ENCODE measurements at places on chromosomes 6 and 20.

- no peak for DNase-seq
- peaks cover 52% of the 10 kb centered on the region for H3K36me3 ChIP-seq
- H3K4me1 ChIP-seq, result no peaks in the 10 kb centered on the region
Observed at GRCh38 chr6:158595223-158595622, 35.3 kb downstream of the TMEM181 start.

- DNase-seq, result no peak
- H3K4me3 ChIP-seq, result no peak overlapping the region
- no peaks in the 10 kb centered on the region for H3K4me1 ChIP-seq
Observed at GRCh38 chr6:45256697-45257695, 71.1 kb upstream of the RUNX2 start.

DNA sequence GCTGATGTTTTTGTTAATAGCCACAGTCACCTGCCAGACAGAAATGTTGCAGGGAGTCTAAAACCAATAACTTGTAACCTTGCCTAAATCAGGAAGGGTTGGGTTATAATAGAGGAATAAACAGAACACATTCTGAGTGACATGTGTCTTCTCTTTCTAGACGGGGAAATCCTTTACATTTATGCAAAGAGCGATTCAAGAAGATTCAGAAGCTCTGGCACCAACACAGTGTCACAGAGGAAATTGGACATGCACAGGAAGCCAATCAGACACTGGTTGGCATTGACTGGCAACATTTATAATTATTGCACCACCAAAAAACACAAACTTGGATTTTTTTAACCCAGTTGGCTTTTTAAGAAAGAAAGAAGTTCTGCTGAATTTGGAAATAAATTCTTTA is 31.5 kb downstream of the PRPH2 start:
- peaks cover 65% of the 10 kb centered on the region for H3K4me1 ChIP-seq
- no peak for DNase-seq
- H3K4me3 ChIP-seq, result no peak overlapping the region
- no peaks in the 10 kb centered on the region for H3K27me3 ChIP-seq

- no peaks in the 10 kb centered on the region for H3K36me3 ChIP-seq
- H3K4me3 ChIP-seq, result no peak overlapping the region
- H3K27ac ChIP-seq, result no peak overlapping the region
- no peaks in the 10 kb centered on the region for H3K4me1 ChIP-seq
Observed at GRCh38 chr6:122676146-122676545, 65.9 kb downstream of the PKIB start.

GRCh38 chr6:35737413-35738211 is 780 bp downstream of the ARMC12 start:
- H3K36me3 ChIP-seq, result no peaks in the 10 kb centered on the region
- H3K4me3 ChIP-seq, result no peak overlapping the region
- DNase-seq, result peak; percentile 94
- no peaks in the 10 kb centered on the region for H3K27me3 ChIP-seq
- H3K27ac ChIP-seq, result no peak overlapping the region
- peaks cover 2% of the 10 kb centered on the region for H3K4me1 ChIP-seq

DNA sequence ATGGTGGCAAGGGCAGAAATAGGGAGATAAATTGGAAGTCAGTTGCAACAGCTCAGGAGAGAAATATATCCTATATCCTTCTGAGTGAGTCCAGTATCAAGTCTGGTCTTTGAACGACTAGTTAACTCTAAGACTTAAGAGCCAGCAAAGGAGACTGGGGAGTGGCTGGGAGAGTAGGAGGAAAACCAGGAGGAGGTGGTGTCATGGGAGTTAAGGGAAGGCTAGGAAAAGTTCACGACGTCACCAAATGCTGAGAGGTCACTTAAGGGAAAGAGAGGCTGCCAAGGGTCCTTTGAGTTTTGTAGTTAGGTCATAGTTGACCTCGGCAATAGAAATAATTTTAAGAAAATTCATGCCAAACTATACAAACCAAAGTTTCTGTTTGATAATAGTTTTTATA is 25.1 kb downstream of the ACOT13 start:
- no peak overlapping the region for H3K4me3 ChIP-seq
- peaks cover 12% of the 10 kb centered on the region for H3K4me1 ChIP-seq
- no peaks in the 10 kb centered on the region for H3K36me3 ChIP-seq

GRCh38 chr6:3333263-3333662 is 74.5 kb downstream of the PSMG4 start:
- DNase-seq, result no peak
- H3K36me3 ChIP-seq, result no peaks in the 10 kb centered on the region
- no peaks in the 10 kb centered on the region for H3K27me3 ChIP-seq
- no peak overlapping the region for H3K27ac ChIP-seq
- H3K4me1 ChIP-seq, result peaks cover 12% of the 10 kb centered on the region
- H3K4me3 ChIP-seq, result no peak overlapping the region

DNA sequence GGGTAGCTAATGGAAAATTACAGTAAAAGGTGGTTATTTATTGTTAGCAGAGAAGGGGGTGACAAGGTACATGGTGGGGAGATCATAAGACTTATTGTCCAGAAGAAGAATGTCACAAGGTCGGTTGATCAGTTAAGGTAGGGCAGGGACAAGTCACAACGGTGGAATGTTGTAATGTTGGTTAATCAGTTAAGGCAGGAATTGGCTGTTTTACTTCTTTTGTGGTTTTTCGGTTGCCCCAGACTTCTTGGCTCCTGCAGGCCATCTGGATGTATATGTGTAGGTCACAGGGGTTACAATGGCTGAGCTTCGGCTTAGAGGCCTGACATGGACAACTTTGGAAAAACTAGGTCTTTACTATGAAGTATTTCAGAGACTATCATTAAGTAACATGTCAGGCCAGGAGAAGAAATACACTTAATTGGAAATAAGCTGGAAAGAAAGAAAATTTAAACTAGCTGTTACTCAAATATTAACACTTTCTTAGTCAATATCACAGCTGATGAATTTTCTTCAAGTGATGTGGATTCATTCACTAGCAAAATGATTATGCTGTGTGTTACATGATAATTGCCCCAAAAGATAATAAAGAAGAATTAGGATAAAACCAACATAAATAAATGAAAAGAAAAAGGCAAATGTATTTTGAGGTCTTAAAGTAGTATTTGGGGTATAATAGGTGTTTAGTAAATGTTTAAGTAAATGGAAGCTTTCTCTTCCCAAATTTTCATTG is 4.4 kb downstream of the AIG1 start:
- peak overlapping the region; percentile 30 for H3K27ac ChIP-seq
- no peaks in the 10 kb centered on the region for H3K36me3 ChIP-seq
- no peak for DNase-seq
- H3K4me3 ChIP-seq, result no peak overlapping the region
- H3K4me1 ChIP-seq, result peaks cover 24% of the 10 kb centered on the region

- peaks cover 6% of the 10 kb centered on the region for H3K4me1 ChIP-seq
- no peak for DNase-seq
- no peaks in the 10 kb centered on the region for H3K36me3 ChIP-seq
- no peak overlapping the region for H3K27ac ChIP-seq
- H3K27me3 ChIP-seq, result no peaks in the 10 kb centered on the region
Observed at GRCh38 chr6:25350573-25350972, 71.4 kb downstream of the CARMIL1 start.

GRCh38 chr6:112501705-112502104 is 154.6 kb downstream of the RFPL4B start:
- H3K4me3 ChIP-seq, result peak overlapping the region; percentile 38
- peak; percentile 21 for DNase-seq
- H3K4me1 ChIP-seq, result peaks cover 12% of the 10 kb centered on the region
- no peak overlapping the region for H3K27ac ChIP-seq
- no peaks in the 10 kb centered on the region for H3K27me3 ChIP-seq

DNA sequence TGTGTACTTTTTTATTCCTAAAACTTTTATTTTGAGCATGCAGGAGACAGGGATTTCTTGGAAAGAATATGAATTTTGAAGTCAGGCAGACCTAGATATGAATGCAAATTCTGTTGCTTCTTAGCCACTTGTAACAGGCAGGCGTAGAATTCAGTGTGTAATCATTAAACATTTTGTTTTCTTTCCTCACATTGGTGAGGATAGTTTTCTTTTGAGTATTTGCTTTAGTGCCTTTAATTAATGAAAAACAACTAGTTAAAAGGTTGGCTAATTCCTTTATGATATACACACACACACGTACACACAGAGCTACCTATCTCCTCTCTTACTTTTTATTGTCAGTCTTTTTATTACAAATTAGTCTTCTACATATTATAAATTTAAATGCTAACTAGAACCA is 342.3 kb downstream of the CDKAL1 start:
- no peaks in the 10 kb centered on the region for H3K36me3 ChIP-seq
- no peak for DNase-seq
- H3K27ac ChIP-seq, result peak overlapping the region; percentile 69
- no peaks in the 10 kb centered on the region for H3K27me3 ChIP-seq
- H3K4me1 ChIP-seq, result peaks cover 27% of the 10 kb centered on the region

GRCh38 chr6:38218235-38218634 is 398.7 kb downstream of the ZFAND3 start:
- H3K4me3 ChIP-seq, result no peak overlapping the region
- H3K27me3 ChIP-seq, result no peaks in the 10 kb centered on the region
- no peaks in the 10 kb centered on the region for H3K4me1 ChIP-seq
- no peak overlapping the region for H3K27ac ChIP-seq

DNA sequence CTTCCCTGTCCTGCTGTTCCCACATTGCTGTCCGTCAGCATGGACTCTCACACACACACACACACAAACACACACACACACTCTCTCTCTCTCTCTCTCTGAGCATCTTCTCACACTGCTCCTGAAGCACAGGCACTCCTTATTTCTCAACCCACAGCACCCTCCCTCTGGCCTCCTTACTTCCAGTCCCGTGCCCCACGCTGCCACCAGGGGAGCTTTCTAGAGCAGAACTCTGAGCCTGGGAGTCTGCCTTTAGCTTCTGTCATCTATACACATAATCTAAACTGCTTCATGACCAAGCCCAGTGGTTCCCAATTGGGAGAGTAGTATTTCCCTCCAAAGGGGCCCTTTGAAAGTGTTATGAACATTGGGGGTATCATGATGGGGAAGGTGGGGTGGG is 29.1 kb downstream of the HECA start:
- H3K4me3 ChIP-seq, result no peak overlapping the region
- H3K36me3 ChIP-seq, result peaks cover 5% of the 10 kb centered on the region
- no peak overlapping the region for H3K27ac ChIP-seq
- no peaks in the 10 kb centered on the region for H3K27me3 ChIP-seq
- DNase-seq, result no peak
- H3K4me1 ChIP-seq, result peaks cover 8% of the 10 kb centered on the region

GRCh38 chr6:154491567-154492470 is 18.7 kb downstream of the CNKSR3 start:
- H3K27me3 ChIP-seq, result no peaks in the 10 kb centered on the region
- peak overlapping the region; percentile 22 for H3K4me3 ChIP-seq
- peaks cover 33% of the 10 kb centered on the region for H3K4me1 ChIP-seq

DNA sequence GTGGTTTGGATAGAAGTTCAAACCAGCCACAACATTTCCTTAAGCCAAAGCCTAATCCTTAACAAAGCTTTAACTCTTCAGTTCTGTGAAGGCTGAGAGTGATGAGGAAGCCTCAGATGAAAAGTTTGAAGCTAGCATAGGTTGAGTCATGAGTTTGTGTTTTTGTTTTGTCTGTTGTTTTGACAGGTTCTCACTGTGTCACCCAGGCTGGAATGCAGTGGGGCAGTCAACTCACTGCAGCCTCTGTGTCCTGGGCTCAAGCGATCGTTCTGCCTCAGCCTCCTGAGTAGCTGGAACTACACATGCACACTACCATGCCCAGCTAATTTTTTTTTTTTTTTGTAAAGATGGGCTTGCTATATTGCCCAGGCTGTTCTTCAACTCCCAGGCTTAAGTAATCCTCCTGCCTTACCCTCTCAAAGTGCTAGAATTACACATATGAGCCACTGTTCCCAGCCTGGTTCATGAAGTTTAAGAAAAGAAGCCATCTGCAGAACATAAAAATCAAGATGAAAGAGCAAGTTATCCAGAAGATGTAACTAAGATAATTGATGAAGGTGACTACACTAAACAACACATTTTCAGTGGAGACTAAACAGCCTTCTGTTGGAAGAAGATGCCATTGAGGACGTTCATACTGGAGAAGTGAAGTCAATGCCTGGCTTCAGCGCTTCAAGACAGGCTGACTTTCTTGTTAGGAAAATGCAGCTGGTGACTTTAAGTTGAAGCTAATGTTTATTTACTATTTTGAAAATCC is 96.2 kb downstream of the SMAP1 start:
- H3K4me1 ChIP-seq, result no peaks in the 10 kb centered on the region
- H3K27ac ChIP-seq, result no peak overlapping the region
- DNase-seq, result no peak
- H3K27me3 ChIP-seq, result no peaks in the 10 kb centered on the region
- H3K36me3 ChIP-seq, result no peaks in the 10 kb centered on the region
- H3K4me3 ChIP-seq, result no peak overlapping the region

DNA sequence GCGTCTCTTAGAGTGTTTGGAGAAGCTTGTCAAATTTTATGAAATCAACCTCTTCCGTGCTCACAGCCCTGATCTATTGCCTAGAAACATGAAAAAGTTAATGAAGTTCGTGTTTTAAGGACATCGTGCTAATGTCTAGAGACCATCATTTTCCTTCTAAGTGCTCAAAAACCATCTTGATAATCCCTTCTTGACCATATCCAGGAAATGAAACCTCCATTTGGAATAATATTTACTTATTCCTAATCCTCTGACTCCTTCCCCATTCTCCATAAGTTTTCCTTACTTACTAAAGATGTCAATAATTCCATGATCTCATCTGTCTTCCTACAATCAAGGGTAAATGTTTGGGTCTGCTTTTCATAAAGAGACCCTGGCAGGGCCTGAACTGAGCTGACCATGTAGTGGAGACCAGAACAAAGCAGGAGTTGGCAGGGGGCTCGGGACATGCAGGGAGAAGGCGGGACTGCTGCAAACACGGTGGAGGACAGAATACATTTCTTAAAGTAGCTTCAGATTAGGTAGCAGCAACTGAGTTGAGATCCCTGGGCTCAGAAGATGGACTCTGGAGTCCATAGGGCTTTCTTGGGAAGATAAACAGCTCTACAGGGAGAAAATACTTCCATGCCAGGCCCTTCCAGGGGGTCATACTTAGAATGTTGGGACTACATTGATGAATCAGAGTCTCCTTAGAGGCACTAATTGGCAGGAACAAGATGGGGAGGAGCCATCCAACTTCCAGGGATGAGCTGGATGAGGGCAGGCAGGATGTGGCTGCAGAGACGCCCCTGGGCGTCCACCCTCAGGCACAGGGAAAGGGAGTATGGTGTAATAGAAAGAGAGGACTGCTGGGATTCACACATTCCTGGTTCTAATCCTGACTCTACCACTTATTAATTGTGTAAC is 100.7 kb downstream of the RIN2 start:
- no peak overlapping the region for H3K27ac ChIP-seq
- H3K27me3 ChIP-seq, result no peaks in the 10 kb centered on the region

- no peak overlapping the region for H3K27ac ChIP-seq
- no peak overlapping the region for H3K4me3 ChIP-seq
- DNase-seq, result peak; percentile 55
- no peaks in the 10 kb centered on the region for H3K4me1 ChIP-seq
- no peaks in the 10 kb centered on the region for H3K27me3 ChIP-seq
Observed at GRCh38 chr6:38997128-38997761, 51.3 kb upstream of the GLP1R start.

GRCh38 chr6:113742342-113742741 is 114.8 kb upstream of the MARCKS start:
- H3K27ac ChIP-seq, result no peak overlapping the region
- H3K27me3 ChIP-seq, result no peaks in the 10 kb centered on the region
- H3K36me3 ChIP-seq, result no peaks in the 10 kb centered on the region
- no peaks in the 10 kb centered on the region for H3K4me1 ChIP-seq
- DNase-seq, result no peak

All from osteoblast (primary cell).